ENCODE measurements at places on chromosomes 7 and 10.

- DNase-seq, result no peak
Measured at GRCh38 chr7:28226003-28226402, 45.4 kb upstream of the JAZF1 start.

DNA sequence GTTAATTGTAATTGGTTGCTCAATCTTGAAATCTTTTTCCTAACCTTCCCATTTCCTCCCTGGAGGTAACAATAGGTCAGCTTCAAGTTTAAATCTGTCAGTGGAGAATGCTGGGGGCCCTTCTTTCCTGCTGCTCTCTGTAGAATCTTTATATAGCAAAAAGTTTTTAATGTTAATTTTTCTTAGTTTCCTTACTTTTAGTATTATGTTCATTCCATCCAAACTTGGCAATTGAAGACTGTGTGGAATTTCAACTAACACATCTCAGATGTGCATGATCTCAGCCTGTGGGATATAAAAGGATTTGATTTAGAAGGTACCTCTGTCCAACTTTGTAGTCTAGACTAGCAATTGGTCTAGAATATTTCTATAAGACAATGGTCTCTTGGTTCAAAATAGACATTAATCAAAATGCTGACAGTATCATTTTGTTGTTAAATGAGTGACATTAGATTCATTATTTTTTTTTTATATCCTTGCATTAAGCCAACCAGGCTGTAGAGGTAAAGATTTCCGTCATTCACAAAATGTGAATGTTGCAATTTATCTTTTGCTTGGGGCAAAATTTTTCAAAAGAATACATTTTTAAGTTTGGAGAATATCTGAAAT is 100.4 kb upstream of the SEMA3A start:
- no peak for DNase-seq

GRCh38 chr7:104979167-104979841 is 34.7 kb upstream of the KMT2E start:
- DNase-seq, result no peak

DNA sequence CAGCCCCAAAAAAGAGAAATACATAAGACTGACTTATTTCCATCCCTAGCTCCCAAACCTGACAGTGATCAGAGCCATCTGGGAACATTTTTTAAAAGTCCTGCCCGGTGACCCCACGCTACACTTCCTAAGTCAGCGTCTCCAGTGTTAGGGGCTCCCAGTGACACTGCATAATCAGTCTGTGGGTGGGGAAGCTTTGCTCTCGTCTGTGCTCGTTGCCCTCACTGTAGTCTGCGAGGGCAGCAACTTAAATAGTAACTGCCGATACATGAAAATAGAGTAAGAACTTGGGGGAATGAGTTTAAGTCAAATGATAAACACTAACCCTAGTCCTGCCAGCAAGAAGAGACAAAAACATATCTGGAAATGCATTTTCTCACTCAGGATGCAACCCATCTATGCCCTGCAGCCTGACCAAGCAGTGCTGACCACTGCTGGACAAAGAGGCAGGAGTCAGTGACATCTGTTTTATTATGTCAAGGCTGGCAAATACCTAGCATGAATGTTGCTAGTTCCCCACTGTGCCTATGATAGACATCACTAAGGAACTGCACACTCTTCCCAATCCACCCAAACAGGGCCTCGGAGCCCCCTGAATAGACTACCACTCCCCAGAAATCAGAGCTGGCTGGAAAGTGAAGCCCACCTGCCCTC is 18.7 kb downstream of the ERCC6 start:
- no peak for DNase-seq

- no peak for DNase-seq
Measured at GRCh38 chr10:69394020-69394419, 22.7 kb downstream of the TACR2 start.

DNA sequence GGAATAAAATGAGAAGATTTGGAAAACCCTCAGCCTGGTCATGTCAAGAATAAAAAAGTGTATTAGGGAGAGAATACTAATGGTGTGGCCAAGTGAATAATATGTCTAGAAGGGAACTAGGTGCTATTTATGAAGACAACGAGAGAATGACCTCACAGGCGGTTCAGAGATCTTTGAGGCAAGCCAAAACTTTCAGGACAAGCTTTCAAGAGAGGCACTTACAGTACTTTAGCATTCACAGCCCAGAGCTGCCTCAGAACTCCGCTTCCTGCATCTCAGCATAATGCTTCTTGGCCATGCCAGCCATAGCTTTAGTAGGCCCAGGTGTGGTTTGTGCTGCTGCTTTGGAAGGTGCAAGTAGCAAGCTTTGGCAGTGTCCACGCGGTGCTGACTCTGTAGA is 37.2 kb upstream of the CCDC7 start:
- DNase-seq, result no peak

DNA sequence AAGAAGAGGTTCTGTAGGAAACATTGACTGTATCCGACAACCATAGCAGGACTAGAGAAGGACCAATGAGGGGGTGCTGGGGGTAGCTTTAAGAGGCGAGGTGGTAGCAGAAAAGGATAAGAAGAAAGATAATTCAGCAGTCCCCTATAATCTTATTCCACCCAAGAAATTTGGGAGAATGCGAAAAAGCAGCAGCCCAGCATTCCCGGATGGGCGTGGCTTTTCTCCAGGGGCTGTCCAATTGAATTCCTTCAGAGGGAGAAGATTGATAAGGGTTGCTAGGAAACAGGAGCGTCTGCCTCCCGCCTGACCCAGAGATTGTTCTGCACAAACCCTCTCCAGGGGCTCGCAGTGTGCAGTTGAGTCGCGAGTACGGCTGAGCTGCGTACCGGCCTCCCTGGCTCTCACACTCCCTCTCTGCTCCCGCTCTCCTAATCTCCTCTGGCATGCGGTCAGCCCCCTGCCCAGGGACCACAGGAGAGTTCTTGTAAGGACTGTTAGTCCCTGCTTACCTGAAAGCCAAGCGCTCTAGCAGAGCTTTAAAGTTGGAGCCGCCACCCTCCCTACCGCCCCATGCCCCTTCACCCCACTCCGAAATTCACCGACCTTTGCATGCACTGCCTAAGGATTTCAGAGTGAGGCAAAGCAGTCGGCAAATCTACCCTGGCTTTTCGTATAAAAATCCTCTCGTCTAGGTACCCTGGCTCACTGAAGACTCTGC is at the start of gene GRM3:
Gene GRM3, plus strand, starts transcription at position 349 of the 721 bp plus-strand sequence. CDS start 121,237 bp downstream, outside the sequence.
- DNase-seq, result no peak

DNA sequence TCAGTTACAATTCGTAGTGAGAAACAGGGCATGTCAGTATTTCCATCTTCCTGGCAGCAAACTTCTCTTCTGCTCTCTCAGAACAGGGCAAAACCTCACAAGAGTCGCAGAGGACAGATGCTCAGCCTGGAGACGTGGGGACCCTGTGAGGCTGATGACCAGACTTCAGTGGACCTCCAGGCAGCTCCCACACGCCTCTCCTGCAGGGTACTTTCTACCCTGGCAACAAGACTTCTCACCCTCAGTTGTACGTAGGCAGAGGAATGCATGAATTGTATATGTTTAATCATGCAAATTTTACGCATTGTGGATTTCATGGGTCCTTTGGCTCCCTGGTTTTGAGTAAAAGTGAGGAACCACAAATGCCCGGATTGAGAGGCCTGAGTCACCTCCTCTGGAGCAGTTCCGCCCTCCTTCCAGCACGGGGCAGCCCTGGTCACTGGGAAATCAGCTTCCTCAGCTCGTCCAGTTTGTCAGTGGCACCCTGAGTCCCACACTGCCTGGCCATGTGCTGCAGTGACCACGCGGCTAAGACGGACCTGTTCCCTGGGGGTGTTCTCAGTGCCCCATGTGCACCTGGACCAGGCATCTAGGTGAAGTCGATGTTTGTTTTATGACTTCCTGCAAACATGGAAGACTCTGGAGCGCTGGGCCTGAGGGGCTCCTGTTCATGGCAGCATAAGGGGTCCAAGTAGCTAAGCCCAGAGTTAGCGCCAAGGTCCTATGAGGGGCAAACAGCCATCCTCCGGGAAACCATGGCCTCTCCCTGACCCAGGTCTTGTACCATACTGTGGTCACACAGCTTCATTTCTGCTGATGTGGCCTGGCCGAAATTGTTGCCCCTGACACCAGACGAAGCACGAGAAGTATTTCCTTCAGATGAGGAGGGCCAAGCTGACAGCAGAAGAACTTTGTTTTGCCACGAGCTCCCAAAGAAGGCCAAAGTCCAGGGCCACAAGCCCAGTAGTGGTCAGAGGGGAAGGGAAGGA is 165.1 kb downstream of the TNS3 start:
- no peak for DNase-seq
